ENCODE measurements at places on chromosomes 2 and 18. TPM values are rescaled to one million over a fixed set of nuclear protein-coding genes. Genes with fewer than 3 reads are reported as not detected.

DNA sequence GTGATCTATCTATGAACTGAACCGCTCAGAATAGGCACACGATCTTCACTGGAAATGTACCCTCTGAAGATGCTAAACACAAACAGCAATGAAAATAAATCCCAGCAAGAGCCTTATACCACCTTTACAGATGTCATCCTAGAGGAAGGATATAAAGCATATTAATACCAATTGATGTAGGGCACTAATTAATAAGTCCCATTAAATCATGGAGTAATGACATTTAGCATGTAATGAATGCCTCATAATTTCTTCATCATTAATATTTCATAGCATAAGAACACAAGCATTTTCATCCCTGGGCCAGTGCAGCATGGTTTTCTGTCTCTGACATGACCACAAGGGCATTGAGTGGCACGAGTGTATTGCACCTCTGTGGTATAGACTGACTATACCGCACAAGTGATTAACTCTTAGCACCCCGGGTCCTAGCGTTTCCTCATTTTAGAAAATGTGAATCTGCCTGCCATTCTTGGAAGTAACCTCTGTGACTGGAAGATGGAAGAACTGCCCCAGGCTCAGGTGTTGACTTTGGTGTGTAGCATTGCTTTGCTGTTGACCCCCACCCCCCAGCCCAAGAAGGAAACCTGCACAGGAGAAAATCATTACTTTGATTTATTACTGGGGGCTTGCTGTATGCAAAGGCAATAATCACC lies 1.4 kb upstream of the TMEM178A start:
- H3K4me3 ChIP-seq, result no peak overlapping the region
- H3K36me3 ChIP-seq, result no peaks in the 10 kb centered on the region
- H3K4me1 ChIP-seq, result peaks cover 13% of the 10 kb centered on the region
- no peak overlapping the region for H3K27ac ChIP-seq
- H3K27me3 ChIP-seq, result peaks cover 6% of the 10 kb centered on the region

The ANKMY1 gene
- 5.4 TPM for total RNA-seq

The FBXO36 gene
- total RNA-seq, result 0.56 TPM

GRCh38 chr2:105753380-105753779 lies 8.7 kb downstream of the NCK2 start:
- H3K27me3 ChIP-seq, result no peaks in the 10 kb centered on the region
- no peaks in the 10 kb centered on the region for H3K4me1 ChIP-seq
- no peaks in the 10 kb centered on the region for H3K36me3 ChIP-seq

The LYPD1 gene
- total RNA-seq, result 0.47 TPM

All from liver (tissue), 10 donors.